ENCODE measurements at places on chromosomes 1 and 21.

- DNase-seq = no peak
Measured at GRCh38 chr1:52502789-52503188, 50.1 kb downstream of the TUT4 start.

DNA sequence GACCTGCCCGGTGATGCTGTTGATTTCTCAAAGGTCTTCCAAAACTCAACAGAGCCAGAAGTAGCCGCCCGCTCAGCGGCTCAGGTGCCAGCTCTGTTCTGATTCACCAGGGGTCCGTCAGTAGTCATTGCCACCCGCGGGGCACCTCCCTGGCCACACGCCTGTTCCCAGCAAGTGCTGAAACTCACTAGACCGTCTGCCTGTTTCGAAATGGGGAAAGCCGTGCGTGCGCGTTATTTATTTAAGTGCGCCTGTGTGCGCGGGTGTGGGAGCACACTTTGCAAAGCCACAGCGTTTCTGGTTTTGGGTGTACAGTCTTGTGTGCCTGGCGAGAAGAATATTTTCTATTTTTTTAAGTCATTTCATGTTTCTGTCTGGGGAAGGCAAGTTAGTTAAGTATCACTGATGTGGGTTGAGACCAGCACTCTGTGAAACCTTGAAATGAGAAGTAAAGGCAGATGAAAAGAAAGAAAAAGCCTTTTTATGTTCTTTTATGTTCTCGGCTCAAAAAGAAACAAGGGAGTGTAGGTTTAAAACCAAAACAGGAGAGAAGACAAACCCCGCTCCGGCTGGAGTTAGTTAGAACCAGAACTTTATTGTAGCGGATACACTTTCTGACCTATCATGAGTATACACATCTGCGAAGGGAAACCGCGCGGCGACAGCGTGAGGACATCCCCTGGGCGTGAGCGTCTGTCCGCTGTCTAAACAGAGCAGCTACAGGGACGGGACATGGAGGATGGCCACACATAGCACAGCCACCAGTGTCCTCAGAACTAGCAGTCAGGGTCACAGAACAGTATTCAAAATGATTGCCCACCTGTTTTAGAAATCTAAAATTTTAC lies 77.1 kb downstream of the PIK3CD start:
- DNase-seq = peak; percentile 82

DNA sequence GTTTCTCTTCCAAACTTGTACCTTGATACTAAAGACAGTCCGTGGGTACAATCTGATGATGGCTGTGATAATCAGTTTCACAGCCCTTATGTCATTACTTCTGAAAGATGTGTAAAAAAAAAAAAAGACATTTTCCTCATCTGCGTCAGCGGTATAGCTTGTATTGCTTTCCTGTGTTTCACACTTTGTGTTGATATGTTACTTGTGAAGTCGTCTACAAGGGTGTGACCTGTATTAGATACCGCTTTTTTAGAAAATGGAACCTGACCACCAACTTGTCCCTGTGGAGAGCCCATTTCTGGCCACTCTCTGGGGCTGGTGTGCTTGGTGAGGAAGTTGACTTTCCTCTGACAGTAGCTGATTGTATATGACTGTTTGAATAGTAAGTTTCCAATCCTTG lies 50.5 kb downstream of the PEX14 start:
- no peak for DNase-seq

DNA sequence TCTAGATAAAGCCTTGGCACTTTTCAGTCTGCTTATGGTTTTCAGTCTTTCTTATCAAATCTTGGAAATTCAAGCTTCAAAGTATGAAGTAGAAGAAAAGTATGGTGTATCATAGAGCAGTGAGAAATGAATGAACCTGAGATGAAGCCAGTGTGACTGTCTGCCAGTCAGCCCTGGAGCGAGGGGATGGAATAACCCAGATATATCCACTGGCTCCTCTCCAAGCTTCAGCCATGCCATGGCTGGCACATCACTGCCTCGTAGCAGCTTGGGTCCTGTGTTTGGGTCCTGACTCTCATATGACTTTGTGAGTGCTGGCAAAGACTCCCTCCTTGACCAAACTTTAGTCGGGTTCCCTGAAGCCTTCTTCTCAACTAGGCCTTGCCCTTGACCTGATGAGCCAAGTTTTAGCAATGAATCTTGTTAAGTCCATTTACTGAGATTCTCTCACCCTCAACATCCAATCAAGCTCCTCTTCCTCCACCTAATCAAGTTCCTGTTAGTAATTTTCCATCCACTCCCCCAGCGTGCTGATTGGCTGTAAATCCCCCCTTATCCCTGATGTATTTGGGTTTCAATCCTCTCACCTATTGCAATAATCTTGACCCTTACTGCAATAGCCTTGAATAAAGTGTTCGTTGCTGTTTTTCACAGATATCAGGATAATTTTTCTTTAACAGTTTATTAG lies 62.5 kb upstream of the PRDX6 start:
- no peak for DNase-seq

DNA sequence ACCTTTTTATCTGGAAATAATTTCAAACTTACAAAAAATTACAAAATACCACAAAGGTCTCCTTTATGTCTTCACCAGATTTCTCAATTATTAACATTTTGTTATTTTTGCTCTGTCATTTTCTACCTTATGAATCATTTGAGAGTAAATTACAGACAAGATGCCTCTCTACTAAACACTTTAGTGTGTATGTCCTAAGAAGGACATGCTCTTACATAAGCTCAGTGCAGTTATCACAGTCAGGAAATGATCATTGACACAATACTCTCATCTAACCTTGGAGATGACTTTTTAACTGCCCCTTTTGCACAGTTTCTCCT lies 378.9 kb upstream of the RUNX1 start:
- no peak for DNase-seq

- no peak for DNase-seq
Measured at GRCh38 chr1:3056641-3057040, 12.4 kb upstream of the PRDM16 start.

DNA sequence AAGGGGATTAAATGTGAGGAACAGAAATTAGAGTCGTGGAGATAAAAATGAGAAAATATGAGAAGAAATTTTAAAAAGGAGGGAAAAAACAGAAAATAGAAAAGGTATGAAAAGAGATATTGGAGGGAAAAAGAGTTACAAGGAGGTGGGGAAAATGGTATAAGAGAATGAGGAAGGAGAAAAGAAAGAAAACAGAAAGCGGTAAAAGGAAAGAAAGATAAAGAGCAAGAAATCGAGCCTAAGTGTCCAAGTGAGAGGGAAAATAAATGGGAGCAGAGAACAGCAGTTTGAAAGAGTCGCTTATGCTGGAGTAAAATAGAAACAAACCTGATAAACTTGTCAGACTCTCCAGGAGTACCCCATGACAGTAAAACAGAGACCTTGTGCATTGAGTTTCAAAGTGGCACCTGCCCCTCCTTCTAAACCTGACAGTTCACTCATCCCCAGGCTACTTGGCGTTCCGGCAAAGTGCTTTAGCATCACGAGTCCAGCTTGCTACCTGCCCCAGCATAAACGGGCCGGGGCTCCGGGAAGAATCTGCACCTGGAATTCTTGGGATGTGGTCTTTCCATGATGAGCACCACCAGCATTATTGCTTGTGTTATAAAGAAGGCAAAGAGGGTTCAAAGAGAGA lies 585 bp downstream of the NEGR1 start:
- DNase-seq = no peak

GRCh38 chr1:192929597-192929996 lies 120.8 kb downstream of the RGS2 start:
- no peak for DNase-seq

DNA sequence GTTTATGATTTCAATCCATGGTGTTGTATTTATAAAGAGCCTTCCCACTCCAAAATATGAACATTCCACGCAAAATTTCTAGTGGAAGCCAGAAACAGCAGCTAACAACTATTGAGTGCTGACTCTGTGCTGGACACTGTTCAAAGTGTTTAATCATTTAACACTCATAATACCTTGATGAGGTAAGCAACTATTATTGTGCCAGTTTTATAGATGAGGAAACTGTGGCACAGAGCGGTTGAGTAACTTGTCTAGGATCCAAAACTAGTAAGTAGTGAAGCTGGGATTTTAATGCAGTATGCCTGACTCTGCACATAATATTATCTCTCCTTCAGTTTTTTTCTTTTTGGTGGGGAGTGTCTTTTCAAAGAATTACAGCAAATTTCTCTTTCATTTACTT lies 228.3 kb downstream of the SLC35F3 start:
- DNase-seq = no peak

GRCh38 chr1:4880626-4881025 lies 226.2 kb downstream of the AJAP1 start:
- DNase-seq = no peak
